ENCODE measurements at places on chromosomes 6 and 20. TPM values are rescaled to one million over a fixed set of nuclear protein-coding genes. Genes with fewer than 3 reads are reported as not detected.

GRCh38 chr6:28212510-28213212 is 12.4 kb upstream of the ZSCAN9 start:
- peak; percentile 95 for DNase-seq

GRCh38 chr6:40325041-40325440 is 262.1 kb downstream of the LRFN2 start:
- no peak for DNase-seq

GRCh38 chr20:37351689-37352607 is 6.0 kb downstream of the SRC start:
- peak; percentile 66 for DNase-seq

DNA sequence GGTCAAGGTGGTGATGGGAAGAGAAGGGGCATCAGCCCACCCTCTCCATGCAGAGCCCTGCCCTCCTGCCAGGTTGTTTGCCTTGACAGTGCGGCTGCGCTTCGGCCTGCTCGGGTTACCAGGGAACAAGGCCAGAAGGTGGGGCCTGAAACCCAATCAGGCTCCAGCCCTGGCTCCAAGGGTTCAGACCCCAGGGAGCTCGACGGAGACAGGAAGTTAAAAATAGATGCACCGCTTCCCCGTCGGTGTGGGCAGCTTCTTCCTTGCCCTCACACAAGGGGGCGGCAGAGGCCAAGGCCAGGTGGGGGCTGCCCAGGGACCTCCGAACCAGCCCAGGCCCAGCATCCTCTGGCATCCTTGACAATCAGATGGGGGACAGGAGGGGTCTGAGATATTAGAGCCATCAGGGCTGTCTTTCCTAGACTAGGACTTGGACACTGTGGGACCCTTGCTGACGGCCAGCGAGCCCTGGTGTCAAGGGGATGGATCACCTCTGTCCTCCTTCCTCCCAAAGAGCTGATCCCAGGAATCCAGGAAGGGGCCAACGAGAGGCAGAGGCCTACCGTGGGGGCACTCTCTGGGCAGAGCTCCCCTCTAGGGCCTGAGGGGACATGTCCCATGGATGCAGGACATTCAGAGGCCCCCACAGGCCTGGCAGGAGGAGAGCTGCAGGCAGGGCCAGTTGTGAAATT is 65.2 kb downstream of the RIPOR3 start:
- DNase-seq = no peak

SPO11 gene
- not detected for total RNA-seq

PGM3 gene
- 173 TPM for total RNA-seq

SLPI gene
- 58.2 TPM for total RNA-seq

DNA sequence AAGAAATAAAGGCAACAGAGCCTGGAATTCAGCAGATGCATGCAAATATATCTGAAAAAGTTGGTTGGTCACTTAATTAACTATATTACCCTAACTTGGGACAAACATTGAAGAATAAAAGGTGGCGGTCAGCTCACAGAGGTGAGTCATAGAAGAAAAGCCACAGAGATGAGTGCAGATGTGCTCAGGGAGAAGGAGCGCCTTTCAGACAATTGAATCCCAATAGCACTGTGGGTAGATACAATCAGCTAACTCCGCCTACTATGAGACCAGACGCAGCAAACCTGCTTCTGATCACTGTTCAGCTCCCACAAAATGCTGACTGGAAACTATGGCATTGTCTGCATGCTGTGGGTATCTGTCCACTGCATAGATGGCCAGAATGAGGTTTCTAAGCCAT is 447.8 kb downstream of the PTPRT start:
- DNase-seq = no peak

Measured in renal cortical epithelial cell (primary cell).